Foreskin keratinocyte (primary cell): ENCODE measurements at places on chromosomes 6 and 20.

DNA sequence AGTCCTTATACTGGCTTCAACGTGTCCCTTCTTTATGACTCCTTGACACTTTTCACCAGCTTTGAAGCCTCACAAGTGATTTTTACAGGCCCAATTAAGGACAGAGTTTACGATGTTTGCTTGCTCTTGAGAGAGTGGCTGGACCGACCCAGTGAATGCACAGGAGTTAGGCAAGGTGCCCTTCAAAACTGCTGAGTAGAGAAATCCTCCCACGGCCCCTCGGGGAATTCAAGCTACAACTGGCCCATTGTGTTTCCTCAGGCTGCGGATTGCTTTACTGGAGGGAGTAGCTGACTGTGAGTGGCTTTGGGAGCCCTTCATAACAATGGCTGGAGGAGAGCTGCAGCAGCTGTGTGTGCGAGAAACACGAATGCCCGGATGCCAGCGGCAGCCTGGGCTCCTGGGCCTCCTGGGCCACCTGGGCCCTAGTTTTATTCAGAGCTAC lies 50.0 kb downstream of the SGK1 start:
- DNase-seq, result peak; percentile 16

DNA sequence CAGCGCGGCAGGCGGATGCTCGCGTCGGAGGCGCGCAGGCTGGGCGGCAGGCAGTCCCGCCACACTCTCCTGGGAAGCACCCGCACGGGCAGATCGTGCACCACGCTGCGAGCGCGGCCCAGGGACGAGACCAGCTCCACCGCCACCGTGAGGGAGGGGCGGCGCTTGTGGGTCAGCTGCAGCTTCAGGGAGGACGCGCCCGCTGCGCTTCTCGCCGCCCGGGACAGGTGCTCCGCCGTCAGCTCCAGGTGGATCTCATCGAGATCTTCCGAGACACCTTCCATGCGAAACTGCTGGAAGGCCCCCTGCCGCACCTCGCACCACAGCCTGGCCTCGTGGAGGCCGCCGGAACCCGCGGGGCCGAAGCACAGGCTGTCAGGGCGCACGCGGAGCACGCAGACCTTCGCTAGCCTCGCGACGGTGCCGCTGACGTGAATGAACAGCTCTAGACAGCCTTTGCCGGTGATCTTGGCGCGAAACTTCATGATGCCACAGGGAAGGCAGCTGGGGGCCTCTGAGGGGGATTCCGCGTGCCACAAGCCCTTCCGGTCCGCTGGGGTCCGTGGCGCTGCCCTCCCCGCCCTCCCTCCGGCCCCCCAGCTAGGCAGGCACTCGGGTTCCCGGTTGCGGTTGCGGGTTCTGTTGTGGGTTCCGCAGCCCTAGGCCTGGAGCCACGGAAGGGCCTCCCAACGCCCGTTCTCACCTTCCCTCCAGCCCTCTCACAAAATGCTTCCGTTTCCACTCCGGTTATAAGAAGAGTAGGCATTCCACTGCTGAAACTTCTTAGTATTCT lies at the start of gene HUS1B:
TSS of gene HUS1B (minus strand) at position 641 of the 793 bp plus-strand sequence. CDS start at position 485, 156 bp downstream.
- DNase-seq, result no peak

DNA sequence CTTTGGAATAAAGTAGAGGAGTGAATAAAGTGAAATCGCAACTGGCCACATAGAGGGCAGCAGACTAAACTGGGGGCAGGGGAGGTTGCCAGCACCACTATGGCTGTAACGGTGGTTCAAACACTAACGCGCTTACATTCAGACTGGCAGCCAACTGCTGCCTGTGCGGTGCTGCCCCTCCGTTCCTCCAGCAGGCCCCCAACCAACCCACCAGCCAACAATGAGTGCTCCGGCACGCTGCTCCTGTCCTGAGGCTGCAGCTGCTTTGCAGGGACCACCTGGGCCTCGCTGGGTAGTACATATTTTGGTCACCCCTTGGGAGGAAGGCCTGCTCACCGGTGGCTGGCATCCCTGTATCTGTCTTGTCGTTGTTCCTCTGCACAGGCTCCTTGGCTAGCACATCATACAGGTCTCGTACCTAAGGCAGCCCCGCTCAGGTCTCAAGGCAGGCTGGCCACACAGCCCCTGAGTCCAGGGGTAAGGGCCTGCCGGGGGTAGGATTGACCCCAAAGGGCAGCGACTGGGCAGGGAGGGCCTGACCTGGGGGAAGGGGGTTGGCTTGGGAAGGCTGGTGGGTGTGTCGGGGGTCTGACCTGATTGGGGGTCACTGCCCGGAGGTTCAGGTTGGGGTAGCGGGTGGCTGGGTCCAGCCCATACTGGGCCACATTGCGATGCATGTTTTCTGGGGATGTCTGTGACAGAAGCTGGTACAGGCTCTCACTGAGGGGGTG lies 6.3 kb downstream of the MICAL1 start:
- DNase-seq, result no peak

GRCh38 chr20:10824750-10825500 lies 151.1 kb upstream of the JAG1 start:
- DNase-seq, result no peak

DNA sequence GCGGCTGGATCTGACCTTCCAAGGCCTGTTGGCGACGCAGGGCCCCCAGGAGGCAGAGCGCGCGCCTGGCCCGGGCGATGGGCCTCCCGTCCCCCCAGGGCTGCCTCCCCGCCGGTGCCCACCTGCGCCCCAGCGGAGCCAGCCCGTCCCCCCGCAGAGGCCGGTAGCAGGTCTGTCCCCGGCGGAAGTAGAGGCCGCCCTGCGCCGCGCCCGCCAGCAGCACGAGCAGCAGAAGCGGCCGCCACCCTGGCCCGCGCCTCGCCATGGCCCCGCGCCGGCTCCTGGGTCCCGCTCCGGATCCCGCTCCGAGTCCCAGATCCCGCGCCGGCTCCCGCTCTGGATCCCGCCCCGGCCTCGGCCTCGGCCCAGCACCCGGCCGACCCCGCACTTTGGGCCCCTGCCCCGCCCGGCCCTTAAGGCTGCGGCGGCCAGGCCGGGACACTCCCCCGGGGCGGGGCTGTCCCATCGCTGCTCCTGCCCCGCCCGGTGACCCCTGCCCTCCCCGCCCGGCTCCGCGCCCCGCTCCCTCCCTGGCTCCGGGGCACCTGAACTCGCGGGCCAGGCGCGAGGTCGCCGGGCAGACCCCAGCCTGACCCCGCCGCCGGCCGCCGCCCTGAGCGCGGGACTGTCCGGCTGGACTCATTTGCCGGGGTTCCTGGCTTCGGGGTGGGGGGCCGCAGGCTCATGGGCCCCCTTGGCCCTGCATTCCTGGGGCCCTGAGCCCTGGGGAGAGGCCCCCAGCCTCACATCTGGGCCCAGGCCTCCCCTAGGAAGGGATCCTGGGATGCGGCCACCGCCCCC lies at the start of gene CTSZ:
TSS of gene CTSZ (minus strand) at position 391 of the 801 bp plus-strand sequence. CDS start at position 265, 126 bp downstream.
- DNase-seq, result no peak
